Vagina (tissue), 2 donors: ENCODE measurements at places on chromosomes 13 and 19. TPM values are rescaled to one million over a fixed set of nuclear protein-coding genes. Genes with fewer than 3 reads are reported as not detected.

Gene FGF21
- total RNA-seq: not detected

Gene CYP4F2
- 6.9 TPM for total RNA-seq

GRCh38 chr13:44764302-44764692 lies 188.2 kb upstream of the TSC22D1 start:
- H3K27me3 ChIP-seq: no peaks in the 10 kb centered on the region
- H3K4me1 ChIP-seq: peaks cover 30% of the 10 kb centered on the region
- no peaks in the 10 kb centered on the region for H3K36me3 ChIP-seq
- DNase-seq: no peak

GRCh38 chr19:39347332-39348164 lies 5.3 kb downstream of the SAMD4B start:
- peaks cover 72% of the 10 kb centered on the region for H3K4me1 ChIP-seq
- DNase-seq: no peak
- H3K4me3 ChIP-seq: no peak overlapping the region
- peak overlapping the region; percentile 22 for H3K27ac ChIP-seq
- peaks cover 5% of the 10 kb centered on the region for H3K36me3 ChIP-seq
- H3K27me3 ChIP-seq: no peaks in the 10 kb centered on the region

GRCh38 chr13:50126993-50127725 lies 111.9 kb downstream of the KCNRG start:
- peaks cover 41% of the 10 kb centered on the region for H3K4me1 ChIP-seq
- H3K27ac ChIP-seq: peak overlapping the region; percentile 98
- DNase-seq: no peak

DNA sequence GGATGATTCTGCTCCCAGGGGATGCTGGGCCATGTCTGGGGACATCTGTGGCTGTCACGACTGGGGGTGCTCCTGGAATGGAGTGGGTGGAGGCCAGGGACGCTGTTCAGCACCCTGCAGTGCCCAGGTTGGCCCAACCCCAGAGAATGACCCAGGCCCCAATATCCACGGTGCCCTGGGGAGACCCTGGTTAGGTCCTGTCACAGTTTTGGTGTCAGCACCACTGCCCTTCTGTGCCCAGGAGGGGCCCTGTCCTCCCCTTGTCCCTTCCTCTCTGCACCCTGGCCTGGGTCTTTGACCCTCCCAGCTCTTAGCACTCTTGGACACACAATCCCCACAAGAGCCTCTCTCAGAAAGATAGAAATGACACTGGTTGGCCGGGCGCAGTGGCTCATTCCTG lies 85.3 kb downstream of the GADD45B start:
- no peaks in the 10 kb centered on the region for H3K36me3 ChIP-seq
- no peaks in the 10 kb centered on the region for H3K27me3 ChIP-seq
- no peaks in the 10 kb centered on the region for H3K4me1 ChIP-seq
- no peak overlapping the region for H3K4me3 ChIP-seq
- H3K27ac ChIP-seq: no peak overlapping the region

DNA sequence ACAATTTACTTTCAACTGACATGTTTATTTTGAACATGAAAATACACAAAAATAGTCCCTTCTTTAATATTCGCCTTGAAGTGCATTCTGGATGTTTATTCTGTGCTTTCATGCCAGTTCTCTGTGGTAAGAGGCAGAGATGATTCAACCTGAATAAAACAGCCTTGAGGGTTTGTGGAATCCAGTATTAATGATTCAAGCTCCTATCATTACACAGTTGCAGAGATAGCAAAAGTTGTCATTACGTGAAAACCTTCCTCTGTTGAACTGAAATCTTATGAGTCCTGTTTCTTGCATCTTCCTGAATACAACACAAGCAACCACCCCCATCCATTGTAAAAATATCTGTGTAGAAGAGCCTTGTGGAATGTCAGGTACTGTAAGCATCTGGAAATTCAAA lies 142.3 kb upstream of the HTR2A start:
- H3K27ac ChIP-seq: no peak overlapping the region
- no peaks in the 10 kb centered on the region for H3K36me3 ChIP-seq
- H3K4me3 ChIP-seq: no peak overlapping the region
- no peaks in the 10 kb centered on the region for H3K27me3 ChIP-seq

DNA sequence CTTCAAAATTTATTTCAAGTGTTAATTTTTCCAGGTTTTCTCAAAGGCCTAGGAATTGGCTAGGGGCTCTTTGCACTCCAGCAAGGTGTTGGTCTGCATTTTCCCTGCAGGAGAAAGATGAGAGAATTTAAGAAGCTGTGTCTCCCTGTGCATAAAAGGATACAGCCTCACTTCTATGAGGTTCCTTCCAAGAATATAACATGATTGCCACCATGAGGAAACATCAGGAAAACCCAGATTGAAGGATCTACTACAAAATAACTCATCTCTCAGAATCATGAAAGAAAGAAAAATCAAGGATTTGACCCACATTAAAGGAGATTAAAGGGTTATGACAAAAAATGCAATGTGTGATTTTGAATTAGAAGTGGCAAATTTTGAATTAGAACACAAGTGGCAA lies 69.9 kb downstream of the RUBCNL start:
- H3K36me3 ChIP-seq: no peaks in the 10 kb centered on the region
- no peak overlapping the region for H3K4me3 ChIP-seq
- no peak for DNase-seq

- no peak overlapping the region for H3K4me3 ChIP-seq
- no peaks in the 10 kb centered on the region for H3K27me3 ChIP-seq
- DNase-seq: no peak
- no peak overlapping the region for H3K27ac ChIP-seq
- H3K4me1 ChIP-seq: no peaks in the 10 kb centered on the region
Measured at GRCh38 chr13:21850013-21851006, 179.4 kb downstream of the FGF9 start.

- H3K4me1 ChIP-seq: no peaks in the 10 kb centered on the region
- no peak for DNase-seq
- H3K27ac ChIP-seq: no peak overlapping the region
- H3K4me3 ChIP-seq: no peak overlapping the region
Measured at GRCh38 chr13:100306434-100306999, 217.6 kb downstream of the PCCA start.

Gene TPTE2
- not detected for total RNA-seq

GRCh38 chr13:41706152-41706551 lies 248.8 kb downstream of the RGCC start:
- peaks cover 40% of the 10 kb centered on the region for H3K4me1 ChIP-seq
- no peak overlapping the region for H3K27ac ChIP-seq
- H3K36me3 ChIP-seq: no peaks in the 10 kb centered on the region
- H3K27me3 ChIP-seq: no peaks in the 10 kb centered on the region
- H3K4me3 ChIP-seq: no peak overlapping the region
- DNase-seq: no peak

Gene IGFL3
- total RNA-seq: not detected

Gene C19orf67
- total RNA-seq: not detected

Gene LIPE
- 102 TPM for total RNA-seq

DNA sequence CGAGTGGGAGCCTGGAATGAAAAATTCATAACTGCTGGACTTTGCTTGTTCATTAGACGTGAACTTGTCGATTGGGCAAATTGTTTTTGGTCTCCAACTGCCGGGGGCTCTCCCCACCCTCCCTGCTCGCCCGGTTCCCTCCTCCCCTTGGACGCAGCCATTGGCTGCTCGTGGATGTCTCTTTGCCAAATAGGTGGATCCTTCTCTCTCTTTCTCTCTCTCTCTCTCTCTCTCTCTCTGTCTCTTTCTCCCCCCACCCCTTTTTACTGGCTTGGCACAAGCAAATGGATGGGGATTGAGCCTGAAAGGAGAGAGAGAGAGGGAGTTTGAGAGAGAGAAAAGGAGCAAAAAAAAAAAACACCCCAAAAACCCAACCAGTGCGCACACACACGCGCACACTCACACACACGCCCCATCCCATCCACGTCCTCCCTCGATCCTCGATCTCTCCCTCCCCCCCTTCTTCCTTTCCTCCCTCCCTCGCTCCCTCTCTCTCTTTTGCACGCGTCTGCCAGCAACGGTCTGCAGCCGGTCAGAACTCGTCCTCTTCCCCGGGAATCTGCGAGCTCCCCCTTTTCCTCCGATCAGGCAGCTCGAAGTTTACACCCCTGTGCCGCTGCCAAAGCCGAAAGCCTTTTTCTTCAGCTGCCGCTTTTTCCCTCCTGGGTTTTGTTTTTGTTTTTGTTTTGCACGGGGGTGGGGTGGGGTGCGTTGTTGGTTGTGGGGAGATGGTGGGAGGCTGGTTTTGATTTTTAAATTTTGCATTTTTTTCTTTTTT lies 27.8 kb downstream of the NFIX start:
- DNase-seq: no peak
- peak overlapping the region; percentile 99 for H3K27ac ChIP-seq
- peak overlapping the region; percentile 58 for H3K4me3 ChIP-seq
- H3K36me3 ChIP-seq: no peaks in the 10 kb centered on the region
- H3K27me3 ChIP-seq: no peaks in the 10 kb centered on the region
- H3K4me1 ChIP-seq: peaks cover 87% of the 10 kb centered on the region

DNA sequence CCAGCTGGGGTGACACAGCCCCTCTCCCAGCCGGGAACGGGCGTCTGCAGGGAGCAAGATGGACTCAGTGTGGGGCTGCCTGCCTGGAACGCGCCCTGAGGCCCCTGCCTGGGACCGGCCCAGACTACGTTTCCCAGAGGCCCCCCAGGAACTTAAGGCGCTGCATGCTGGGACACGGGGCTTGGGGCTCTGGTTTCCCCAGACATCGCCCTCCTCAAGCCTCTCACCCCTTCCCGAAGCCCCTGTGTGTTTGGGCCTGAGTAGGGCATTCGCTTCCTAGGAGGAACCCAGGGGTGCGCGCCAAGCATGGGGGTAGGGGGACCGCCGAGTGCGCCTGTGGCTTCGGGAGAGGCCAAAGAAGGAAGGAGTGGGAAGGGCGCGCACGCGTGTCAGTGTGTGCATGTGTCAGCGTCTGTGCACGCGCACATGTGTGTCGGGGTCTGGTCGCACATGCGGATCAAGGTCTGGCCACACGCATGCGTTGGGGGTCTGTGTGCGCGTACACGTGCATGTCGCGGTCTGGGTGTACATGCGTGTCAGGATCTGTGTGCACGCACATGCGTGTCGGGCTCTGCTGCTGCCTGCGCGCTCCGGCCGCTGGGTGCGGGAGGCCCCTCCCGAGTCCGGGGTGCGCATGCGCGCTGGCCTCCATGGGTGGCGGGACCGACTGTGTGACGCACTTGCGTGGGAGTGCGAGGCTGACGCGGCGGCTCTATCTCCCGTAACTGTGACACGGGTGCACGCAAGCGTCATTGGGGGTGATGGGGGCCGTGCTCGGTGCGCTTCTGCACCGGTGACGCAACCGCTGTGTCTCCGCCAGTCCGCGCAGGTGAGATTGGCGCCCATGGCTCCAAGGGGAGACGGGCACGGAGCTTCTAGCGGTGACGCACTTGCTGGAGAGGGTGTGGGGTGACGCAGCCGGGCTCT lies 16.2 kb downstream of the ZNF331 start:
- H3K27ac ChIP-seq: peak overlapping the region; percentile 89
- H3K36me3 ChIP-seq: no peaks in the 10 kb centered on the region
- H3K4me1 ChIP-seq: peaks cover 8% of the 10 kb centered on the region
- no peak for DNase-seq

GRCh38 chr13:34722922-34723321 lies 219.1 kb upstream of the NBEA start:
- no peak overlapping the region for H3K4me3 ChIP-seq
- no peaks in the 10 kb centered on the region for H3K27me3 ChIP-seq
- DNase-seq: no peak
- H3K36me3 ChIP-seq: no peaks in the 10 kb centered on the region

- no peak for DNase-seq
- peaks cover 35% of the 10 kb centered on the region for H3K4me1 ChIP-seq
- no peaks in the 10 kb centered on the region for H3K27me3 ChIP-seq
- H3K27ac ChIP-seq: peak overlapping the region; percentile 64
- H3K36me3 ChIP-seq: no peaks in the 10 kb centered on the region
Measured at GRCh38 chr13:46622630-46623256, 69.8 kb downstream of the LRCH1 start.

Gene IFNL1
- total RNA-seq: not detected

Gene PCSK4
- total RNA-seq: 5.4 TPM

Gene BICRA
- total RNA-seq: 5.2 TPM

Gene KLK3
- not detected for total RNA-seq

DNA sequence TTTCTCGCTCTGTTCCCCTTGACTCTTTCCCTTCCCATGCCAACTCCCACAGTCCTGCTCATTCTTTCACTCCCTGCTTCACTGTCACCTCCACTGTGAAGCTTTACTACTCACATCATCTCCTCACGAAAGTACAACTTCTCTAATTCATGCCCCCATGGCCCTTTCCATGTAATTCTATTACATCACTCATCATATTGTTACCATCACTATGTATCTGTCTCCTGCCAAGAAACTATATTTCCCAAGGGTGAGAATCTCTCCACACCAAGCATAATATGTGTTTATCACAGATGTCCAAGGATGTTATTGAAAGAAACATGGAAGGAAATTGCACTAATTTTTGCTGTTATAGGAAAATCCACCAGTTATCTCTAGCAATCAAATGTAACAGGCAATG lies 37.2 kb upstream of the LRCH1 start:
- H3K27ac ChIP-seq: no peak overlapping the region
- no peaks in the 10 kb centered on the region for H3K27me3 ChIP-seq
- peaks cover 20% of the 10 kb centered on the region for H3K4me1 ChIP-seq
- H3K36me3 ChIP-seq: no peaks in the 10 kb centered on the region
- H3K4me3 ChIP-seq: no peak overlapping the region
- DNase-seq: no peak

- no peak for DNase-seq
- no peaks in the 10 kb centered on the region for H3K36me3 ChIP-seq
- no peaks in the 10 kb centered on the region for H3K27me3 ChIP-seq
Measured at GRCh38 chr13:26310470-26310869, 56.5 kb downstream of the CDK8 start.

Gene CTXN1
- 14.2 TPM for total RNA-seq

GRCh38 chr19:2050349-2050990 lies 574 bp downstream of the MKNK2 start:
- peak overlapping the region; percentile 100 for H3K27ac ChIP-seq
- DNase-seq: no peak
- H3K27me3 ChIP-seq: no peaks in the 10 kb centered on the region

DNA sequence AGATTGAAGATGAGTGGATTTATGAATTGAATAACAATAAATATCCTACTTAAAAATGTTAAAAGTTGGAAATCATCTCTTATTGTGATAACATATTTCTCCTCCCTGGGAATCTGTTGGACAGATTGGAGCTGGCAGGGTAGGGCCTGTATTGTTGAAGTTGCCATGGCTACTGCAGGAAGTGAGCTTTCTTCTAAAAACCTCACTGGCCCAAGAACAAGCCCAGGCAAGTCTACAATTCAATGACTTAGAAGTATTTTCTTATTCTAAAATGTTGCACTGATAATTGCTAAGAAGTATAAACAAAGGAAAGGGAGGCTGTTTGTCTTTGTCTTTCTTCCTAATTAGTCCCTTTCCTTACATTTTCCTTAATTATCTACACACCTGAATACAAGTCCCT lies 112.1 kb downstream of the DLEU7 start:
- no peaks in the 10 kb centered on the region for H3K4me1 ChIP-seq
- no peaks in the 10 kb centered on the region for H3K27me3 ChIP-seq
- no peaks in the 10 kb centered on the region for H3K36me3 ChIP-seq
- H3K4me3 ChIP-seq: no peak overlapping the region
- DNase-seq: no peak

Gene PROZ
- total RNA-seq: not detected

Gene APOC4
- total RNA-seq: not detected

GRCh38 chr19:30781519-30781918 lies 409.3 kb downstream of the ZNF536 start:
- no peak for DNase-seq
- no peaks in the 10 kb centered on the region for H3K27me3 ChIP-seq
- peaks cover 11% of the 10 kb centered on the region for H3K4me1 ChIP-seq
- no peak overlapping the region for H3K4me3 ChIP-seq
- no peaks in the 10 kb centered on the region for H3K36me3 ChIP-seq
